ENCODE measurements at places on chromosomes 11 and 22. TPM values are rescaled to one million over a fixed set of nuclear protein-coding genes. Genes with fewer than 3 reads are reported as not detected.

GRCh38 chr11:1793081-1793480 is 29.4 kb upstream of the CTSD start:
- H3K36me3 ChIP-seq, result no peaks in the 10 kb centered on the region
- no peak overlapping the region for H3K27ac ChIP-seq
- peaks cover 32% of the 10 kb centered on the region for H3K27me3 ChIP-seq
- no peak for DNase-seq
- no peak overlapping the region for H3K4me3 ChIP-seq

DNA sequence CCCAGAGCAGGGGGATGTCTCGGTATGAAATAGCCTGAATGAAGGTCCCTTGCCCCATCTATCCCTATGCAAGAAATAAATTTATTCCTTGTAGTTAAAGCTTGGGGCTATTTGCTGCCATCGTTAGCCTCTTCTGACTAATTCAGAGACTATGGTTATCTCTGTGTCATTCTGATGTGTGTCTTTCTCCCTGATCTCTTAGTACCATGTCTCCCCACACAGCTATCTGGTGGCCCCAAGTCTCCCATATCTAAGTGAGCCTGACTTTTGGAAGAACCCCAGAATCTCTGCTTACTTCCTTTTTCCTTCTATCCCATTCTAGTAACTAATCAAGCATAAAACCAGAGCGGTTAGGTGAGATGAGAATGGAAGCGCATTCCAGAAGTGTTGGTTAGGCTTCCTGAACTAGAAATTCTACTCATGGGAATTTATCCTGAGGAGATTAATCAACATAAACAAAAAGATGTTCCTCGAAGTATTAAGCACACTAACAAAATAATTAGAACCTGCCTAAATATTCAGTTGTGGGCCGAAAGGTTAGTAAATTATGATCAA is 71.4 kb upstream of the BMAL1 start:
- no peaks in the 10 kb centered on the region for H3K36me3 ChIP-seq
- no peak overlapping the region for H3K4me3 ChIP-seq
- H3K27me3 ChIP-seq, result no peaks in the 10 kb centered on the region
- peaks cover 54% of the 10 kb centered on the region for H3K4me1 ChIP-seq

DNA sequence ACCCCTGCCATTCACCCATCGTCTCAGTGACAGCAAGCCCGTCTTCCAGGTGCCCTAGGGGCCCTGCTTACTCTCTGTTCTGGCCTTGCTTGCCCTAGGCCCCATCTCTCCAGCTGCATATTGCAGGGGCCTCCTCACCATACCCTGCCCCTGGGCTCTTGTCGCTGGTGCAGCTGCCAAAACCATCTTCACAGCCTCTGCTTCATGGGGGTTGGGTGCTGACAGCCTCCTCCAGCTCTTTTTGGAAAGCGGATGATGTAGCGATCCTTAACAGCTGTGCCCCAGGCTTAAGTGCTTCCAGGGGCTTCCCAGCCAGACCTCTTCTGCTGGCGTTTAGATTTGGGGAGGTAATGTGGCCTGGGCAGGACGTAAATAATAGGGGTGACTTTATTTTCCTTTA is 61.2 kb upstream of the SUSD2 start:
- DNase-seq, result no peak
- no peaks in the 10 kb centered on the region for H3K27me3 ChIP-seq
- peaks cover 2% of the 10 kb centered on the region for H3K36me3 ChIP-seq
- no peak overlapping the region for H3K4me3 ChIP-seq
- H3K27ac ChIP-seq, result no peak overlapping the region

DNA sequence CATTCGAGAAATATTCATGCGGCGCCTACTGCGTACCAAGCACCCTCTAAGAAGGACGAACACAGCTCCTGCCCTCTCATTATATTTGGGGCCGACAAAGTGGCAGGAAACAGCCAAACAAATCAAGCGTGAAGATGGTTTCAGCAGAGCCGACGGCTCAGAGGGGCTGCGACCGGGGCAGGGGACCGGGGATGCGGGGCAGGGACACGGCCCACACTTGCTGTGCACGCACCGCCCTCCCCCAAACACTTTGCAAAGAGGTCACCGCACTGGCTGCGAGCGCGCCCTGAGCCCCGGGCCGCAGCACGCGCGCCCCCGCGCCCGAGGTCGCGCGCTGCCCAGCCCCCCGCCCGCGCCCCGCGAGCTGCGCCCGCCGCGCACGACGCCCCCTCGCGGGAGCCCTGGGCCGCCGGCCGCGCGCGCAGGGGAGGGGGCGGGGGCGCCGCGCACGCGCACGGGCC is 255 bp upstream of the SYNGR1 start:
- peaks cover under 1% of the 10 kb centered on the region for H3K27me3 ChIP-seq
- peak overlapping the region; percentile 76 for H3K27ac ChIP-seq
- H3K4me3 ChIP-seq, result peak overlapping the region; percentile 89
- peaks cover 29% of the 10 kb centered on the region for H3K4me1 ChIP-seq
- no peaks in the 10 kb centered on the region for H3K36me3 ChIP-seq
- DNase-seq, result peak; percentile 44

The SLC22A6 gene
- not detected for total RNA-seq

The OR8G1 gene
- not detected for total RNA-seq

Data from neural crest cell (in vitro differentiated cells).